ENCODE measurements at places on chromosomes 2 and 18. TPM values are rescaled to one million over a fixed set of nuclear protein-coding genes. Genes with fewer than 3 reads are reported as not detected.

GRCh38 chr2:195505701-195506100, 151.3 kb upstream of the SLC39A10 start:
- no peak for DNase-seq

- DNase-seq, result no peak
Measured at GRCh38 chr18:68504441-68505177, 210.3 kb downstream of the TMX3 start.

GRCh38 chr2:189341077-189341476, 100.2 kb upstream of the WDR75 start:
- DNase-seq, result no peak

- DNase-seq, result no peak
Measured at GRCh38 chr2:99066075-99066958, 75.2 kb upstream of the C2orf15 start.

GRCh38 chr2:122145856-122146255, 390.4 kb downstream of the TSN start:
- DNase-seq, result no peak

DNA sequence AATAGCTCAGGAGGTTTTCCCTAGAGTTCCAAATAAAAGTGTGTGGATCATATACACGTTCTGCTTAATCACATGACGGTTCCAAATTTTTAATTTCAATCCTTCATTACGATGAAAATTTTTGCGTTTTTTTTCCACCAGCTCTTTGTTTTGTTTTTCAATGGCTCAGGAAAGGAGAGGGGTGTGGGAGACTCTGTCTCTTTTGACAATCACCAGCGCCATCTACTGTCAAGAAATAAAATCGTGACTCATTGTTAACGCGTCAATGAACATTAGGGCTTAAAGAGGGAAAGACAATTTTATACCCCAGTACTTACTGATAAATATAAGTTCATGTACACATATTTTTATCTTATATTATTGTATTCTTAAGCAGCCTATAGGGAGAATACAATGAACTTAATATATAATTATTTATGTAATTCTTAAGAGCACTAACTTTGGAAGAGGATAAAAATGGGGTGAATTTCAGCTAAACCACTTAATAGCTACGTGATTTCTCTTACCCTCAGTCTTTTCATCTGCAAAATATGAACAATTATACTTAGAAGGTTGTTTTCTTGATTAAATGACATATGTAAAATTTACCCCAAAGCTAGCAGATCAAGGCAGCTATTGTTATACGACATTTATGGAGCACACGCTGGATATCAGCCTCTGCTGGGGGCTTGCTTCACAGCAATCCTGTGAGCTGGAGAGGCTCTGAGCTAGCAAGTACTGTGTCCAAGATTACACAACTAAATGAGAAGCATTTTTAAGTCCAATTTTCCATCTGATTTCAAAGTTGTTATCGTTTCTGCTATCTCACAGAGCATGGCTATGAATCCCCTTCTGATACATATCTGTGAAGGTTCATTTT, 47.4 kb upstream of the RMDN2 start:
- no peak for DNase-seq

- DNase-seq, result no peak
Measured at GRCh38 chr2:219739866-219740440, 112.5 kb downstream of the SLC4A3 start.

DNA sequence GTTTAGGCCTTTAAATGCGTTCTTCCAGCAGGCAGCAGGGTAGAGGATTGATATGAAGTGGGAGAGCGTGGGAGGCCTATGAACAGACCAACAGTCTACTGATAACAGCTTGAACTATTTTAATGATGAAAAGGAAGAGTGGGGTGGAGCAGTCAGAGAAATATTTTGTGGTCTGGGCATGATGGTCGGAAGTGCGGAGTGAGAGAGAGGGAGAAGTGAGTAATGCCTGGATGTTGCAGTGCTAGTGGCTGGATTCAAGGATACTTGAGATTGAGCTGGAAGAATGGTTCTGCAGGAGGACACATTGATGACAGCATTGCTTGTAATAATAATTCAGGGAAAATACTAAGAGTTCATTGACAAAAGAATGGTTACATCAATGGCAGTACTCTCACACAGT, 151.0 kb upstream of the DAPL1 start:
- no peak for DNase-seq

DNA sequence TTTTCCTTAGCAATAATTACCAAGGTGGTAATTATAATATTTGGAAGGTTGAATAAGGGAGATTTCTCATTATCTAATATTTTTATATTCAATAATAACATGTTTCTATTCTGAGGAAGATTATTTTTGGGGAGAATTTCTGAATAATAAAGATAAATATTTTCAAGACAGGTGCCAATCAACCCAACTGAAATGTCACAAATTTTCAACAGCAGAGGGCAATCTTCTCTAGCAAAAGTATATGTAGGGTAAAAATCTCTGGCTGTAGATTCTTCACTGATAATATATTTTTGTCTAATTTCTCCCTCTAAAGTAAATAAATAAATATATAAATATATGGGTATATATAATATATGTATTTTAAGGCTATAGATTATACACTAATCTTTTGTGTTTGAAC, 1187.2 kb upstream of the CRIM1 start:
- no peak for DNase-seq

- DNase-seq, result no peak
Measured at GRCh38 chr2:125272651-125273050, 1247.6 kb downstream of the CNTNAP5 start.

DNA sequence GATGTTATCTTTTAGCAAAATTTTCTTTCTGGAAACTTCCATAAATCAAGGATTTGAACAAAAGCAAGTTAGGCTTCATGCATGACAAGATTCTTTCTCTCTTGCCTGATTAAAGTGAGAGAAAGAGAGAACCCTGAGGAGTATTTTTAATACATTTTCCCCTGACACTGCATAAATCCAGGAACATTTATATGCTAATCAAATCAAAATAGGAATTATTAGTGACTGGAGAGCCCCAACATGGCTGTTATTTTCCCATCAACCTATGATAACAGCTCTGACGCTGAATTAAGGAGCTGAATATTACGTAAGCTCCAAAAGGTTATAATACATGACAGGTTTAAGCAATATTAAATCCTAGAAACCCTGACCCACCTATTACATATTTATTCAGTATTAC, 930.2 kb upstream of the PIK3C3 start:
- no peak for DNase-seq

GRCh38 chr2:214801068-214801467, 8.4 kb downstream of the BARD1 start:
- DNase-seq, result no peak

GRCh38 chr18:3055816-3056215, 42.9 kb upstream of the LPIN2 start:
- DNase-seq, result no peak

DNA sequence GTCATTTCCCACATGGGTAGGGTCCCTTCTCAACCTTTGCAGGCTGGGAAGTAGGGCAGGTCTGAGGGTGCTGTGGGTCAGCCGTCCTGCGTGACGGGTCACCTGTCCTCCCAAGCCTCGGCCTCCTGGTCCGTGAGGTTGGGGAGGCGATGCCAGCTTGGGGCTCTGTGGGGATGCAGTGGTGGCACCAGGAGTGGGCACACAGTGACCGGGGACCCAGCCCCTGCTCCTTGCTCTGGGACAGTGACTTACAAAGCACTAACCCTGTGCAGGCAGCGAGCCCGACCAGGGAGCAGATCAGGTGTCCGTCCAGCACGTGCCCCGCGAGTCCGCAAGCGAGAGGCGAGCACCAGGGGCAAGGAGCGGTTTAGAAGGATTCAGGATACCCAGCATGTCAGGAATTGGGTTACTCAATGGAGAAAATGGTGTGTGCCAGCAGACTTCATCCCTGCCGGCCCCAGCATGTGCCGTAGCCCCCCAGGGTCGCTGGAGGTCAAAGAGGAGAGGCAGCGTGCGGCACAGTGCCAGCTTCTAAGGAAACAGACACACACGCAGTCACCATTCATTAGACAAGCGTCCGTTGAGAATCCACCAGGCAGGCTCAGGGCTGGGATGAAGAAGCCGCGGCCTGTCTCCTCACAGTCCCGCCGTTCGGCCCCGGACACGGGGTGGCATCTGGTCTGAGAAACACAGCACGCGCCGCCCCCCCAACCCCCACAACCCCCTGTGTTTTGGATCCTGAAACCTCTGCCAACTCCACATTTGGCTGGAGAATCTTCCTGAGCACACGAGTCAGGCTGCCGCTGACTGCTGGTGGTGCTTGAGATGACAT, 11.7 kb downstream of the COLEC11 start:
- no peak for DNase-seq

DNA sequence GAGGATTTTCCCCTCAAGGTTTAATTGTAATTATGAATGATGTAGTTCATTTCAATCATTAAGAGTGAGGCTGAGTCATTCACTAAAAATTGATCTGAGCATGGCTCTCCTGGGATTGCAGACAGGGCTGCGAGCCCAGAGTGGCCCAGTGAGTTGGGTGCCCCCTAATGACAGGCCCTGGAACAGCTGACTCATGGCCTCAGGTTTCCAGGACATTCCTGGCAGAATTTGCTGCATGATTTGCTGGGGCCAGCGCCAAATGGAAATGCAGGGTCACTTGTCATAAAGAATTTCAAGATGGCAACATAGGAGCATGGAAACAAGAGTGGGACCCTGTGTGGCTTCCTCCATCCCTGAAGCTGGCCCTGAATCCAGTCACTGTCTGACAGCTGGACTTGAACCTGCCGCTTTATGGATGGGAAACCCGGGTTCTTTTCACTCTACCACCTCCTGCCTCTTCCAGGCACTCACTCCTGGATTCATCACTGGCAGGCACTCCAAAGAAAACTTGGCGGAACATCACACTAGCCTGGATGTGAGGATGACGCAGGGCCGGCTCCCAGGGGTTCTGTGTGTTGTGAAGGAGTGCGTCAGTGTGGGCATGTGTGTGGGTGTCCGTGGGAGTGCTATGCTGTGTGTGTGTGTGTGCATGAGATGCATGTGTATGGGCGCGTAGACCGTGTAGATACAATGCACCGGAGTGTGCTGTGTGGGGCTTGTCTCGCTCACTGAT, 15.2 kb downstream of the OTOF start:
- no peak for DNase-seq

GRCh38 chr2:17749753-17750438, 3.7 kb downstream of the SMC6 start:
- DNase-seq, result no peak

DNA sequence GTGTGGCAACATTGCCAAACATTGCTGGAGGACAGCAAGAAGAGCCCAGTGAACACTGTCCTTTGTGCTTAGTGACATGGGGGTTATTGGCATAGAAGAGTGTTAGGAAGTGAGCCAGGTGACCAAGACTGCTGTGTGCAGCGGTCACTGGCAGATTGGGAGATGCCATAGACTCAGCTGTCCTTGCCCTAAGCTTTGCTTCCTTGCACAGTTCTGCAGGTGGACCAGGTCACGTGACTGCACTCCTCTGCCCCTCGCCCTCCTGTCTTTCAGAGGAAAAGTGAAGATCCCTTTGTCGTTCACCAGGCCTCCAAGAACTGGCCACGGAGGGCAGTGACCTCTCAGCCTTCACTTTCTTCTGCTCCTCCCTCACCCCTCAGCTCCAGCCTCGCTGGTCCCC, 215.6 kb upstream of the SMIM21 start:
- DNase-seq, result no peak

Gene NEU2
- not detected for total RNA-seq

Gene TEX44
- not detected for total RNA-seq

Gene FLACC1
- 0.69 TPM for total RNA-seq

Gene CCBE1
- total RNA-seq, result 1.1 TPM

Gene HRH4
- not detected for total RNA-seq

Gene IL36A
- not detected for total RNA-seq

Gene CHRND
- not detected for total RNA-seq

Gene MYO1B
- total RNA-seq, result 158 TPM

Gene TPO
- total RNA-seq, result not detected

Gene ASB1
- 46.8 TPM for total RNA-seq

Gene VRK2
- total RNA-seq, result 22.7 TPM

Gene REG1B
- total RNA-seq, result not detected
